Left colon (tissue), 2 donors: ENCODE measurements at places on chromosomes 12 and 14.
A peak's percentile ranks its signal among the peaks of the same experiment; 100 is the strongest.

DNA sequence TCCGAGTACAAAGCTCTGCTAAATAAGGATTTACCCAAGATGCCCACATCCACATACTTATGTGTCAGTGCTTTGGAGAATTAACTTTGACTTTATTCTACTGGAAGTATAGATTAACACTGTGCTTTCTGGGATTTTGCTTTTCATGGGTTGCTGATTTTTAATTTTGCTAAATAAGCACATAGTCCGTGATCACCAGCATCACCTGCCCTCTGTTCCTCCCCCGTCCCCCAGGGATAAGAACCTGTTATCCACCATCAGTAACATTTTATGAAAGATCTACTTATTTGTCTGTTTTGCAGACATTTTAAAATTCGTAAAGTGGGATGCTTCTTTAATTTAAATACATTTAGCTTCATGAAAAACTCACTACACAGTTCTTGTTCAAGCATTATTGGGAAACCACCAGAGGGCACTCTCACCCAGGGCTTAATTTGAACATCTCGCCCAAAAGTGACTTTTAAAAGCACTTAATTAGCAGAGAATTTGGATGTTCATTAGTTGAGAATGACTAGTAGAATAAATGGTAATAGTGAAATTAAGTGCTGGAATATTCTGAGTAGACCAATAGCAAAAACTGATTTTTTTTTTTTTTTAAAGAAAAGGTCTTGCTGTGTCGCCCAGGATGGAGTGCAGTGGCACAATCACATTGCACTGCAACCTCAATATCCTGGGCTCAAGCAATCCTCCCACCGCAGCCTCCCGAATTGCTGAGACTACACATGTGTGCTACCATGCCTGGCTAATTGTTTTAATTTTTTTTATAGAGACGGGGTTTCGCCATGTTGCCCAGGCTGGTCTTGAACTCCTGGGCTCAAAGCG lies 35.7 kb downstream of the MRPL42 start:
- DNase-seq: peak; percentile 31

- no peak for DNase-seq
Measured at GRCh38 chr12:54521293-54522060, 23.9 kb downstream of the NCKAP1L start.

DNA sequence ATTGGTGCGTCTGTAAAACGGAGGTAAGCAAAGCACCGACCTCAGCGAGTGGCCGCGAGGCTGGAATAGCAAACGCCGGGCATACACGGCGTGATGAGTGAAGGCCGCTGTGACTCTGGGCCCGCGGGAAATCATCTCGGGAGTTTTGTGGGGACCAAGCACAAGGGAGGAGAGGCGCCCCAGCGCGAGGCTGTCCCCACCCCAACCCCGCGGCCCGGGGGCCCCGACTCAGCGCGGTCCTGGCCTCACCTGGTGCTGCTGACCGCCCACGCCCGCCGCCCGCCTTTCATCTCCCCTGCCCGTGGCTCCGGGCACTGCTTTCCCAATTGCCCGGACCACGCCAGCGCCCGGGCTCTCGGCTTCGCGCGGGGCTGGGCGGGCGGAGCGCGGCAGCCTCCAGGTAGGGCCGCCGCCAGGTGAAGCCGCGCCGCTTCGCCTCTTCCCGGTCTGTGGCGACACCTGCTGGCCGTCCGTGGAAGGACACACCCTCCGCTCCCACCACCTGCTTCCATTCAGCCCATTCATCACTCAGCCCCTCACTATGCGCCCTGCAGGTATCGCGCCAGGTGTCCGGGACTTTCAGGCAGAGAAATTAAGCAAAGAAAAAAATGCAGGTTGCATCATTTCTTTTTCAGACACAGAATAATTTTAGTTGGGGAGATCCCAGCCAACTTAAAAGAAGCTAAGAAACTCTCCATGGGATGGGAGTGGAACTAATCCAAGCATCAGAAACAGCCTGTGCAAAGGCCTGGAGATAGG lies 360.4 kb downstream of the MED13L start:
- peak; percentile 32 for DNase-seq

- no peak for DNase-seq
Measured at GRCh38 chr12:131491916-131492490, 218.9 kb upstream of the SFSWAP start.

- DNase-seq: no peak
Measured at GRCh38 chr14:73723797-73724661, 9.8 kb upstream of the PNMA1 start.
